ENCODE measurements at places on chromosomes 6 and 20.

- DNase-seq: no peak
Observed at GRCh38 chr6:111812060-111813038, 60.9 kb downstream of the FYN start.

DNA sequence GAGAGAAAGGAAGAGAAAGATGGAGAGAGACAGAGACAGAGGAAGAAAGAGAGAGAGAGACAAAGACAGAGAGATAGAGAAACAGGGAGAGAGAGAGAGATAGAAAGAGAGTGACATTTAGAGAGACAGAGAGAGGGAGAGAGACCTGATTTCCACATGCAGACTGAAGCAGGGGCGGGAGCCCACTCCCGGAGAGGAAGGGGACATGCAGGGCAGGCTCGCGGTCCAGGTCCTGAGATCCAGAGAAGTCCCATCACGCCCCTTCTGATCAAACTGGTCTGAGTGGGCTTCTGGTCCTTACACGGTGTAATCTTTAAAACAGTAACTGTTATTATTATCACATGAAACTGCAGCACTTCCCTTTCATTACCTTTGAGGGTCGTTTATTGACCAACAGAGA is 62.2 kb downstream of the PHACTR3 start:
- no peak for DNase-seq

GRCh38 chr20:36642136-36642535 is 3.9 kb downstream of the SLA2 start:
- DNase-seq: no peak

DNA sequence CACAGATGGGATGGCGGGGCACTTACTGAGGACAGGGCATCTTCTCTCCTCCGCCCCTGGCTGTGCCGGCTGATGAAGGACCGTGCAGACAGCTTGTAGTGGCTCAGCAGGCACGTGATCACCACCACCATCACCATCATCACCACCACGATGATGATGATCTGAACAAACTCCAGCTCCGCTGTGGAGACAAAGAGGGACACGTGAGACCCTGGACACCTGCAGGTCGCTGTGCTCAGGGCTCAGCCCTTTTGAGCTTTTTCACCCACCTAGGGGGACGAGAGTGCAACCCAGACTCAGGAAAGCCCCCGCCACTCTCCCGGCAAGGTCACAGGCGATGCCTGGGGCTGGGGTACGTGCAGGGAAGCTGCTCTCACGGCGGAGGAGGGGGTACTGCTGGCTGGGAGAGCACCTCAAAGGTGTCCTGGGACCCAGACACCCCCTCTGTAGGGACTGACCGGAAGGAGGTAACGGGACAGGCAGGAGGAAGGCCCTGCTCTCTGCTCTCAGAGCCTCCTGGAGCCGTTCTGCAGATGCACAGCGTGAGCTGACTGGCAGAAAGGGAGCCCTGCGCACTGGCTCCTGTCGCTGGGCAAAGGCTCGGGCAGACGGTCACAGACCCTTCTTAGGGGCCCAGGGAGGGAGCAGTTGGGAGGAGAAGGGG is 39.4 kb upstream of the ZBP1 start:
- DNase-seq: no peak

DNA sequence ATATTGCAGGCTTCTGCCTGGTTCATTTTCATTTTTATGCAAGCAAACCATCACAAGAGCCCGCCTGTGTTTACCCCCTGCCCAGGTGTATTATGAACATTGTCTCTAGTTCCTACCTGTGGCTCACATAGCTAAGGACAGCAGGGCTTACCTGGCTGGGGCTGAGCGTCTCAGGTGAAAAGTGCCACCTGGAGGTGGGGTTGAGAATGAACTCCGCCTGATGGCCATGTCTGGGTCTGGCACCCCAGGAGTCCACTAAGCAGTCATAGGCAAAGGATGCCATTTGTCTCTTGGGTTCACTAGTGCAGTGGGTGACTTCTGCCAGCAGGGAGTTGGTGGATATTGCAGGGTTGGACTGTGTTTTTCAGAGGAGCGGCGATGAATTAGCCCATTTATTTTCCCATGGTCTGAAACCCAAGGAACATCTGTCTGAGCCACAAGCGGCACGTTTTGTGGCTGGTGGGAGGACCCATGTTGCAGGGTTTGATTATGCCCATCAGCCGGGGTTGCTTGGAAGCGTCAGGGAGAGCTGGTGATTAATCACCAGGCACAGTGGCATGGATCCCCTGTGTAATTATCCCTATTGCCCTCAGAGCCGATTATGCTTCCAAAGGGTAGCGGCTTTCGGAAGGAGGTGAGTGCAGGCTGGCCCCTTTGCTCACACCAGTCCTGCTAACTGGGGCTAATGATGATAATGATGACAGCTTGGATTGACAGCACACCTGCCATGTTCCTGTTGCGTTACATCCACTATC is 92.1 kb downstream of the CDH26 start:
- peak; percentile 82 for DNase-seq

GRCh38 chr6:31135710-31136109 is 3.2 kb downstream of the PSORS1C2 start:
- no peak for DNase-seq
